ENCODE measurements at places on chromosomes 3 and 15. TPM values are rescaled to one million over a fixed set of nuclear protein-coding genes. Genes with fewer than 3 reads are reported as not detected.

SLC24A5 gene
- not detected for polyA plus RNA-seq

THPO gene
- polyA plus RNA-seq = 1.8 TPM

DNA sequence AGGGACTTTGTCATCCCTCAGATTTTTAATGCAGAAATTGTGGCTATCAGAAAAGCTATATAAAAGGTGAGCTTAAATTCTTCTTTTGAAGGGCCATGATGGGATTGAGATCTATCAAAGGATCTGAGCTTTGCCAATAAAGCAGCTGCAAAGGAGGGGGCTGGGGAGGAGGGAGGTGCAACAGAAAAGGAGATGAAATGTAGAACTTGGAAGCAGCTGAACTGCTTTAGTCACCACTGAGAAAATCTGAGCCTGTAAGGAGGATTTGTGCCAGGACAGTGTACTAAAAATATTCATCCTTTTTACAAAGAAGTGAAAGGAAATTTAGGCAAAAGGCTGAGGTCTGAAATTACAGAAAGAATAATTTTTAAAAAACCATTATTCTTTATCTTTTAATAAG lies 10.4 kb downstream of the TSPAN3 start:
- DNase-seq = no peak

- DNase-seq = no peak
Observed at GRCh38 chr3:188066141-188066540, 87.8 kb upstream of the LPP start.

DNA sequence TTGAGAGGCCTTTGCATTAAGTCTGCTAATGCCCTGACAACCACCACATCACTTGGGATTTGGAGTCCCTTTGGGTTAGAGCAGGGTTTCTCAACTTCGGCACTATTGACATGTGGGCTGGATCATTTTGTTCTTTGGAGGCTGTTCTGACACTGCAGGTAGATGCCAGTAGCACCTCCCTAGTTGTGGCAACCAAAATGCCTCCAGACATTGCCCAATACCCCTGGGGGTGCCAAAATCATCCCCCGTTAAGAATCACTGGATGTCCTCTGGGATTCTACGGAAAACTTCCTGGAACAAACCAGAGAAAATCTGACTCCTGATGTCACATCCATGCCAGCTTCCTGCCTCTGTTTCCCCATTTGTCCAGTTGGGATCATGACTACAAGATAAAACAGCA lies 37.2 kb upstream of the BLM start:
- DNase-seq = no peak

DNA sequence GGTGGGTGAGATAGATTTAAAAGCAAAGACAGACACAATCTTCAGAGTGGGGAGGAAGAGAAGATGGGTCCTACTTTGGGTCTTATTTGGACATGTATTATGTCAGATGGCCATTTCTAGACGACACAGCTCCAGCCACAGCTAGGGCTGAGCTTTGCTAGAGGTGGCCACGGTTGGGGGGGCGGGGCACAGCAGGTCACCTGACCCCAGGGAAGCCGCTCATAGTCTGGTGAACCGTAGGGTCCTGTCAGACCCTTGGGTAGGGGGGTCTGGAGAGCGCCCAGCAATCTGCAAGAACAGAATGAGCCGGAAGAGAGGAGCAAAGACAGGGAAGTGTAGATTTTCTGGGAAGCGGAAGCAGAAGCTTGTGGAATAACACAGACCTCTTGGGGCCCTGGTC lies 6.6 kb downstream of the EPB42 start:
- DNase-seq = no peak

DNA sequence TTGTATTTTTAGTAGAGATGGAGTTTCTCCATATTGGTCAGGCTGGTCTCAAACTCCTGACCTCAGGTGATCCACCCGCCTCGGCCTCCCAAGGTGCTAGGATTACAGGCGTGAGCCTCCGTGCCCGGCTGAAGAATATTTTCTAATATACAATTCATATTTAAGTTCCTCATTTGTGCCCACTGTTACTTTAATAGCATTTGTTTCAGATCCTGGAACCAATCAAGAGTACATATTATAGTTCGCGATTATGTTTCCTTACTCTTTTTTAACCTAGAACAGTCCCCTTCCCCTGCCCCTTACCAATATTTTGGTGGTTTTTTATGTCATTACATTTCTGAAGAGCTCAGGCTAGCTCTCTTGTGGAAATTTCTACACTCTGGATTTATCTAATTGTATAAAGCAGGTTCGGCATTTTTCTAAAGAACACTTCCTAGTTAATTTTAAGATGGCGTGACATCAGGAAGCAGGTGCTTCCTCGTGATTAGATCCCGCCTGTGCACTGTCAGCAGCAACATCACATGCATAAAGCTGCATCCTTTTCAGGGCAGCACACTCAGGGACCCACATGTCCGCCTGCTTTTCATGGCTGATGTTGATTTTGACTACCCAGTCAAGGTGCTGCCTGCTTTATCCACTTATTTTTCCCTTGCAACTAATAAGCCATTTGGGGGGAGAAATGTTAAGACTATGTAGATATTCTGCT lies 88.7 kb upstream of the EPHB3 start:
- DNase-seq = no peak

GRCh38 chr3:62368705-62369475 lies 4.5 kb downstream of the FEZF2 start:
- no peak for DNase-seq

GRCh38 chr3:55373423-55373822 lies 113.7 kb downstream of the WNT5A start:
- peak; percentile 11 for DNase-seq

DNA sequence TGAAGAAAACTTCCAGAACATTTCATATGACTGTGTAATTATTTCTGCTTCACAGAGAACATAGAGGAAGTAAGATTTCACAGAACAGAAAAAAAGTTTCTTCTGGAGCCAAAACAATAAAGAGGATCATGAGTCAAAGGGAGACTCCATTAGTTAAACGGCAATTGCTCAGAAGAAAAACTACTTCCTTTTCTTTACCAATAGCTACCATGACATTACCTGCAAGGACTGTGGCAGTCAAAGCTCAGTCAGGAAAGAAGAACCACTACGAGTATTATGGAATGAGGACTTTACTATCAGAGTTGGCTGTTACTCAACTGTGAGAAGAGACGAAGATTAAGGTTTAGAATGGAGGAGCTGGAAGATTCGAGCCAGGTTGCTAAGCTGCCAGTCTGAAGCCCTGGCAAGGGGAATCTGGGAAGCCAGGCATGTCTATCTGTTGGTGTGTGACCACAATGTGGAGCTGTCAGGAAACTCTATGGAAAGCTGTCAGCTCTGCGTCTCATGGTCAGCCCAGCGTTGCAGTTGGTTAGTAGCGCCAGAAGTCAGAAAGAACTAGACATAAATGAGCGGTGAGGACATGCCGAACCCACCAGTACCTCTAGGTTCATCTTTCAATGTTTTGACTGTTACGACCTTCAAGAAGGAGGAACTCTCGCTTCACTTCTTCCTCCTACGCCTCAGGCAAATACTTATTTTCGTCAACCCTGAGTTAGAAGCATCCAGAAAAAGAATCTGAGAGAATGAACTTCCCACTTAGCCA lies 604.3 kb downstream of the FGF12 start:
- DNase-seq = no peak

DNA sequence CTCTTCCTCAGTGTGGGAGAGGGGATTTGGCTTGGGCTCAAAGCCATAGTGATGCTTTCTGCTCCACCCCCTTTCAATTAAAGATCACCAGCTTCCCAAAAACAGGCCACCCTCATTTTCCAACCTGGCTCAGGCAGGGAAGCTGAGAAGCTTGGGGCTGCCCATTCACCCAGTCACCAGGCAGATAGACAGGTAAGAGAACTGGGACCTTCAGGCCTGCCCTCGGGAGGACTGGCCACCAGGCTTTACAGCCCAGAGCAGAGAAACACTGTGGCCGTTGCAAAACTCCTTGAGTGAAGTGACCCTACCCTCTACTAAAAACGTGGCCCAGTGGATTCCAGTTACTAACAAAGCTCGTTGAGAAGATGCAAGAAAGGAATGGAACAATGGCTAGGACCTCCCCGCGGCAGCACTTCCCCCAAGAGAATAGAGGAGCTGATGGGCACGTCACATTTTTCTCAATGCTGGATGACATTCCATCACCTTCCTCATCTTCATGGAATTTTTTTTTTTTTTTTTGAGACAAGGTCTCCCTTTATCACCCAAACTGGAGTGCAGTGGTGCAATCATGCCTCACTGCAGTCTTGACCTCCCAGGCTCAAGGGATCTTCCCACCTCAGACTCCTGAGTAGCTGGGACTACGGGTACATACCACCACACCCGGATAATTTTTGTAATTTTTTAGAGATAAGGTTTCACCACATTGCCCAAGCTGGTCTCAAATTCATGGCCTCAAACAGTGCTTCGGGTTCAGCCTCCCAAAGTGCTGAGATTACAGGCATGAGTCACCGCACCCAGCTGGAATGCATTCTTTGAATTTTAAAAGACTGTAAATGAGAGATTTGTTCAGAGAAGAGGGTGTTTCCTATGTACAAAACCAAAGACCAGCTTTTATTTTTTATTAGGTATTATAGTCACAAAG lies 37.9 kb downstream of the LIPC start:
- DNase-seq = no peak

- no peak for DNase-seq
Observed at GRCh38 chr15:40770147-40770721, 454 bp downstream of the C15orf62 start.

- DNase-seq = no peak
Observed at GRCh38 chr3:43343815-43344214, 57.5 kb downstream of the SNRK start.
